GM06990 (cell line): ENCODE measurements at places on chromosomes 11 and 22.

DNA sequence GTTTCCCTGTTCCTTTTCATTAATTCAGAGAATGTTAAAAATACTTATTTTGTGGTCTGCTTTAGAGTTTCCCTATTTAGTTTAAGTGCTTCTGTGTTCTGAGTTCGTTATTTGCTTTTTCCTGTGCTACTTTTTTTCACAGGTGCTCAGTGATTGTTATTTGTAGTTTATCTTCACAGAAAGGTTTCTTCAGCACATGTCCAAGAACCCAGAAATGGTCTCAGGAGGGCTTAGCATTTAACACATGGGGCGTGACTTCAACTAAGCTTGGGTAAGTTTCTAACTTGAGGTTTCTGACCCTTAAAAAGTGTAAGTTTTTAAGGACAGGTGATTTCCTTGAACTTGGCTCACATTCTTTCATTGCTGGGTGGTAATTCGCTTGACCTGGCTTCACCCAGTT, 157.3 kb downstream of the AASDHPPT start:
- no peak for DNase-seq

DNA sequence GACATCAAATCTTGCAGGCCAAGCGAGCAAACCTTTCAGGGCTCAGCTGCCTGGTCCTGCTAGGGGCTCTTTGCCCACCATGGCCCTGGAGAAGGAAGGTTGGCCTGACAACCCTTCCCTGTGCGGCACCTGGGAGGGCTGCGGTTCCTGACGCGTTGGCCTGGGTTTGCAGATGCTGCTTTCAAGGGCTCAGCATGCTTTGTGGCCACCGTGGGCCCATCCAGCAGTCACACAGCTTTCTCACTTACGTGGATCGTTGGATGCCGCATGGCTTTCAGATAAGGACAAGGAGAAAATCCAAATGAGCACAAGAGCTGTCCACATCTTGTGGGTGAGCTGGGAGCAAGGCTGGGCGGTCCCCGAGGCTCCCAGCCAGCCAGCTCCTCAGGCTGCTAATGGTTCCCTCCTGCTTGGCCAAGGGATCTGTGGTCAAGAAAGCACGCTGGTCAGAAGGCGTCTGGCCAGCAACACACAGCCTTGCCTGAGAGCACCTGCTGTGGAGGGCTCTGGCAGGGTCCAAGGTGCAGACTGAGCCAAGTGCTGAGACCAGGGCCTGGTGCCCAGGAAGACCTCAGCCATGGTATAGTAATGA, 8.2 kb downstream of the C11orf24 start:
- no peak for DNase-seq

DNA sequence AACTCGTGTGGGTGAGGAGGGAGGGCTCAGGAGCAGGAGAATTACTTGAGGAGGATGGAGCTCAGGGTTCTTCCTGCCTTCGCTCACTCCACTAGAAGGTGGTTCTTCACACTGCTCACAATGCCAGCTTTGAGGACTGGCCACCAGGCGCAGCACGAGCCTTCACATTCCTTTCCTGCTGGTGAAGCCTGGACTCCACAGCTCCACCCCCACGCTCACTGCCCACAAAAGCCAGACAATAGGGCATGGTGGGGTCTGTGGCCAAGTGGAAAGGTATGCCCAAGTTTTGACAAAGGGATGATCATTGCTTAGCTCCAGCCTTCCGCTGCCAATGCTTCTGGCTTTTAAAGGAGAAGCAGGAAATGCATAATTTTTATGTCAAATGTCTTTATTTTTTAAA, 58.0 kb upstream of the FADD start:
- no peak for DNase-seq

DNA sequence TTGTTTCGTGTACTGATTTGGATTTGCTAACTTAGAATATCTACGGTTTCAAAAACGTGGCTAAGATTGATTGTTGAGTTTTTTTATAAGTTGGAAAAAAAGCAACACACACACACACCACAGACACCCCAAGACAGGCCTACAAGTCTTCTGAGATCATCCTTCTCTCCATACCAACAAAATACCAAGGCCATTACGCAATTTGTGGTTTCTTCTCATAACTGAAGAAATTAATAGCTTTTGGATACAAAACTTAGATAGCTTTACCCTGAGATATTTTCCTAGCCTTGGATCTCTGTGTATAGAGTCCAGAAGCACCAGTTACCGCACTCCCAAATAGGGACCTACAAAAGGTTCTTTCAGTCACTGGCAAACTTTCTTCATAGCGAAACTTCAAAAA, 113.6 kb downstream of the SIK3 start:
- no peak for DNase-seq

DNA sequence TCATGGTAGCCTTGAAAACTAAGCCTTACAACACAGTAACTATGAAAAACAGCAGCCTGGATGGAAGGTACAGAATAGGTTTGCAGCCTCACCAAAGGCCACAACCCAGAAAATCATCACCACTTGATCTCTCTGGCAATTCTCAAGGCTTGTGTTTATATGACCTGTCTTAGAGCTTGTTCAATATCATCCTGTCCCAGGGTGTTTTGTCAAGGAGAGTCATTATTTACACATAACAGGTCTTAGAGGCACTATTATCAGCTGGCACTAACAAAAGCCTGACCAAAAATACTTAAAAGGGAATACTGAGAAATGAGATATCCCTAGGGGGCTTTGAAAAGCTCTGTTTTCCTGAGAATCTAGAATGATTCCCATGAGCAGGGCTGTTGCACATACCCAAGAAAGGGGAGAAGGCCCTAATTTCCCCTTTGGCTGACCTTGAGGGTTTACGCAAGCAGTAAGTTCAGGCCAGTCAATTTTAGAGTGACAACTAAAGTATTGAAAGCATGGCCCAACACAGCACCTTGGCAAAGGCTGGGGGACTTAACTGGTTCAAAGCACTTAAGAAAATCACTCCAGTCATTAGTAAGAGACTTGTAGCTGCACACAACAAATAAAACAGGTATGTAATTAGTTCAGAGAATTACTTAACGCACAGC, 7.9 kb downstream of the SC5D start:
- DNase-seq = no peak

DNA sequence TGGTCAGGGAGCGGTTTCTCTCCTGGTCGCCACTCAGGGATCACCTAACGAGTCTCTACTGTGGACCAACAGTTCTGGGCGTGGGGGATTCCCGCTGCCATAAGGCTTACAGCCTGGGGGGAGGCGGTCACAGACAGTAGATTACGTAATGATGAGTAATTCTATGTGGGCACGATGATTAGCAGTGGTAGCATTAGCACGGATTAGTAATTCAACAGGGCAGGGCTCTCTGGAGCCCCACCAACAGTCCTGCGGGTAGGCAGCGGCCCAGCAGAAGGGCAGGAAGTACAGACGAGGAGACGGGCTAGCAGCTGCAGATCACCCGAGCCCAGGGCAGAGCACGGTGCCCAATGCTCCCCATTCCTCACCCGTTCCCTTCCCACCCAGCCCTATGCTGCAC, 3.6 kb downstream of the SHISAL1 start:
- no peak for DNase-seq

DNA sequence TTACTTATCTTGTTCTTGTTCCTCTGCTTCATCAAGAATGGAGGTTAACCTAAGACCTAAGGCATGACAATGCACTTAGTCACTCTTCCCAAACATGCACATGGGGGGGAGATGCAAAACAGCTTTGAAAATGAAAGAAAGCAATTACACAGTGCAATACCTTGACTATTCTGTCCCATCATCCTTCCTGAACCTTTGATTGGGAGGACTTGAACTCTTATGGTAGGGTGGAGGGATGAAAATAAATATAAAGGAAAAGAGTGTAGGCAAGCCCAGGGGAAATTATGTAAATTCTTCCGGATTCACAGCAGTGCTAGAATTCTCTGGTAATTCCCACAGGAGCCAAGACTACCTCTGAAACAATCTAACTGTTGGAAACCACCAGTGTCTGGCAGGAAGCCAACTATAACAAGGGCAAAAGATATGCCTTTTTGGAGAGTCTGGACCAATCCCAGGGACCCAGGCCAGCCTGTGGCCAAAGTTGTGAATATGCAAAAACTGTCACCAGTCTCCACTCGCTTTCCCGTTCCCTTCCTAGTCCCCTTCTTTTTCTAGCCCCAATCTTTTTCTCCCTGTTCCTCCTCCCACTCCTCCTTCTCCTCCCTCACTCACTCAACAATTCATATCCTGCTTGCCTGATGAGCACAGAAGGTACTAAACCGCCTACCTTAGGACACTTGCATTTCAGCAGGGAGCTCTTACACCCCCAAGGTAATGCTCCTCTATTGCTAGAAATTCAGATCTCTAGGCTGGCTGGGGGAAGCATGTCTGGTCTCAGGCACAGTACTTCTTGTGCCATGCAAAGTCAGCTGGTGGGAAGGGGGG, 2.5 kb upstream of the RCN1 start:
- DNase-seq = no peak

DNA sequence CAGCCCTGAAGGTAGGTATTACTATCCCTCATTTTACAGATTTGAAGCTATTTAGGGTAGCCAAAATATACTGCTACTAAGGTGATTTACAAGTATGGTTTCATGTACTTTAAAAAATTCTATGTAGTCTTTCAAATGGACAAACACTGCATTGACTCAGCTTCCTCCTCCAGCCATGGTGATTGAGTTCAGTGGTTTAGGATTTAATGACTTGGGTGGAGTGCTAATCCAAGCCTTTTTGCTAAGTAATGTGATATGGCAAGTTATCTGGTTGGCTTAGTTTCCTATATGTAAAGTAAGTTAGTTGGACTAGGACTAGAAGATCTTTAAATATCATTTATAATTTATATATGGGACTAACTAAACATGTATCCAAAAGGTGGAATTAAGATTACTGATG, 77.9 kb downstream of the ARHGAP20 start:
- DNase-seq = no peak

DNA sequence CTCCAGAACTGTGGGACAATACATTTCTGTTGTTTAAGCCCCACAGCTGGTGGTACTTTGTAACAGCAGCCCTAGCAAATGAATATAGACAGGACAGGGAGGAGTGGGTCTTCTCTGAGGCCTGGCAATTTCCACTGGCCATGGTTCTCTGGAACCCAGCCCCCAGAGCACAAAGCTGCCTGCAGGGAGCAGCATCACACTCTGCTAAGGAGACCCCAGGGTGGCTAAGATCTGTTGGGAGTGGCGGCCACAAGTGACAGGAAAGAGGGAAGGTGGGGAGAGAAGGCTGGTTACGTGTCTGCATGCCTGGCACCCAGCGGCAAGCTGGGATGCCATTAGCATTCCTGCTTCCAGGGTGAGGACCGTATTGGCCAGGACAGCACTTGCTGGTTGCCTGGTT, 211.9 kb downstream of the ST3GAL4 start:
- DNase-seq = no peak

DNA sequence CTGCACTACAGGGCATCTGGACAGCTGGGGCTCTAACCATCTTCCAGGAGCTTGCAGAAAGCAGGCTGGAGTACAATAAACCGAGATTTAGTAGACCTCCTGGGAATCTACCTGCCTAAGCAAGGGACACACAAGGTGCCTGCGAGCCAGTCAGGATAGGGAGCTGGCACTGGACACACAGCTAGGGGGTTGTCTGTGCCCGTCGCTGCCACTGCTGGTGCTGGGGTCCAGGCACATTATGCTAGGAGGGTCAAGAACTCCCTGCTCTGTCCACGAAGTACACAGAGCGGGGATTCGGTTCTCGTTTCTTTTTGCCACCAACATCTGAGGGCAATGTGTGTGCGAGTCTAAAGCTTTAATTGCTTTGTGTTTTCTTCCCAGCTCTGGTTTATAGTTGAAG, 4.2 kb downstream of the RIC8A start:
- no peak for DNase-seq

DNA sequence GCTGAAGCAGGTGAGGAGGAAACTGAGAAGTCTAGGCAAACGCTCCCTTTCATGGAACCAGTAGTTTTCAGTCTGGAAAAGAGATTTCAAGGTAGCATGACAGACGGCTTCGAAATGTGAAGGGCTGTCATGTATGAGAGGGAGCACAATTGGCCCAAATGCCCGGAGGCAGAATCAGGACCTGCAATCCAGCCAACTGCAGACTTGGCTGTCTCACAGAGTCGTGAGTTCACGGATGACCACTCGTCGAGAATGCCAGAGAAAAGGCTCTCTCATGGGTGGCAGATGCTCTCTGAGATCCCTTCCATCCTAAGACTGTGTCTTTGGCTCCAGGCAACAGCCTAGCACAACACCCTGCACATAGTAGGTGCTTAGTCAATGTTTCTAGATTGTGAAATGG, 134.8 kb downstream of the DSCAML1 start:
- DNase-seq = no peak

- DNase-seq = no peak
Measured at GRCh38 chr11:72353861-72354260, 80.5 kb downstream of the CLPB start.

- DNase-seq = no peak
Measured at GRCh38 chr11:19743622-19744021, 31.0 kb downstream of the NAV2 start.

GRCh38 chr11:120894202-120894985, 129.5 kb upstream of the TBCEL start:
- DNase-seq = no peak

DNA sequence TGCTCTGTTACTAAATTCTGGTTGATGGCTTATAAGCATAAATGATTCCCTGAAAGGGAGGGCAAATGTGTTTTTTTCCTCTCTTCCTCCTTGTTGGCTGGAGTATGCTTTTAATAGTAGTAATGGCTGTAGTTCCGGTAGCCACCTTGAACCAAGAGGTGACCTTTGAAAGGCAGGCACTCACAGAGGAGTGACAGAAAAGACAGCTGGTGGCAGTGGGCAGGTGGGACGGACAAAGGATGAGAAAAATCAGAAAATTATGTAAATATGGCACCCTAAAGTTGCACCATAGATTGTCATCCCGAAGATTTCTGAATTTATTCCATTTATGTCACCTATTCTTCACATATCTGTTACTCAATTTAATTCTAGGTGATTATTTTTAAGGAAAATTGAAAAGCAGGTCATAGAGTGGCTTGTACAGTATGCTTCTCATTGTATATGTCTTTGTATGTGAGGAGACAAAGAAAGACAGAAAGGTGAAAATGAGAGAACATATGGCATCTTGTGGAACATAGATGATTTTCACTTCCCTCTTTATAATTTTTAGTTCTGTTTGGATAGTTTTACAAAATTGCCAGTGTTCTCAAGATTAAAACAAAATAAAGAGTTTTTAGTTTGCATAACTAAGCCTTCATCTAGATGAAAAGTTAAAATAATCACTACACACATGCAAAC, 17.0 kb downstream of the CASP12 start:
- peak; percentile 30 for DNase-seq
